ENCODE measurements at places on chromosomes 11 and 22.

DNA sequence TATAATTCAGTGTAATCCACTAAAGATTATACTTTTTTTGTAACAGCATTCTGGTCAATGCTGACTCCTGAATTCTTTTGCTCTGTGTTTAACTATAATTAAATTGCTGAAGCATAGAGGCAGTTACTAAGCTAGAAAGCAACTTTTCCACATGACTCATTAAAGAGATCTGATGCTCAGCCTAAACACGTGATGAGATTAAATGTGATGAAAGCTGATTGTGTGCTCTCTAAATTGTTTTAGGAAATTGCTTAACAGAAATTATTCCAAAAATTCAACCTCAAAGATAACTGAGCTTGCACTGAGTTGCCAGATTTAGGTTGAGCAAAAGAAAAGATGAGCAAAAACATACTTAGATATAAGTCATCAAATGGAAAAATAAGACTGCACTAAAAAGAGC is 1033.6 kb downstream of the FAM181B start:
- no peak for DNase-seq

GRCh38 chr11:10413268-10413667 is 41.8 kb upstream of the AMPD3 start:
- DNase-seq: no peak

GRCh38 chr11:81026032-81026431 is 1585.2 kb upstream of the TENM4 start:
- DNase-seq: no peak

DNA sequence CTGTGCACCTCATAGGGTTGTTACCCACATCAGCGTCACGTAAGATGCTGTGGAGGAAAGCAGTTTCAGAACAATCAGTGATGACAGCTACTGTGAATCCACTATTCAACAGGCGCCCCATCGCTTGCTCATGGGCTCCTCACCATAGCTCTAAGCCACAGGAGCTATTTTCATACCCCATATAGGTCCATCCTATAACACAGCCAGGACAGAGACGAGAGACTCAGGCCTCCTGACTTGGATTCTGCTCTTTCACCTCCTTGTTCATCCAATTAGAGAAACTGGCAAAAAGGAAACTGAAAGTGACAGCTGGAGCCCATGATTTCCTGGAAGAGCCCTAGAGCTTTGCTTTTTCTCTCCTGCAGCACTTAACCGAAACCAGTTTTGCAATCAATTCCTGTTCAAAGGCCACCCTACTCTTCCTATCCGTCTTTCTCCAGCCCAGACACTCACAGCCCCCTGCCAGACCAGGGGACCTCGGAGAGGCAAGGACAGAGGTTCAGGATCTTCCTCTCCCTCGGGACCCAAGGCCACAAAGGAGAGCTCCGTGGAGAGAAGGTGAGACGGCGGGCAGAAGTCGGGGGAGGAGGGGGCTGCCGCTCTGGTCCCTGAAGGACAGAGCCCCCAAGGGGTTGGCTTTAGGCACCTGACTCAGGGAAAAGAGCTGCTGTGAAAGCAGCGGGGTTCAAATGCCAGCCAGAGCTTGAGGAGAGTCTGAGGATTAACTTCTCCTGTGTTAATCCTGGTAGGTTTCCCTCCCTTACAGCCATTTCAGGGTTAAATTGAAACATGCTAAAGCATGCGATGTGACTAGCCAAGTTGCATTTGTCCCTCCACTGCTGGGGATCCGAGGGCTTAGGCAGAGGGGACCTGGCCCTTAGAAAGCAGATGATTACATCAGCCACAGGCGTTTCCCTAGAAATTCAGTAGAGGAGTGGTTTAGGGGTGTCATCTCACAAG is at the start of gene APOL6:
Gene APOL6 (plus strand): TSS at position 381 of the 960 bp plus-strand sequence. CDS start 7,980 bp downstream, outside the sequence.
- DNase-seq: no peak

DNA sequence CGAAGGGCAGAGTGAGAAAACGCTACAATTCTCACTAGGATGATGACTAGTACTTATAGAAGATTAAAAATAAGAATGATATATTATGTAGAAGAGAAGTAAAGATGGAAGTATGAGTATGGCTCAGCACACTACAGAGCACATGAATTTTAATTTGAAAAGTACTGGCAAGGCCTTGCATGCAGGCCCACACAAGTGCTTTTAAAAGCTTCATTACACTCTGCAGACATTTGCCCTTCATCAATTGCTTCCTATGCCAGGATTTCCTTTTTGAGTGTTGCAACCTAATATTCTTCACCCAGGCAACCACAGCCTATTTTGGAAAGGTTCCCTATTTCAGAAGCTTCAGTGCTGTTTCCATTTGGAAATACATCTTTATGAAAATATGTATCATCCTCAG is 81.1 kb downstream of the LARGE2 start:
- no peak for DNase-seq

DNA sequence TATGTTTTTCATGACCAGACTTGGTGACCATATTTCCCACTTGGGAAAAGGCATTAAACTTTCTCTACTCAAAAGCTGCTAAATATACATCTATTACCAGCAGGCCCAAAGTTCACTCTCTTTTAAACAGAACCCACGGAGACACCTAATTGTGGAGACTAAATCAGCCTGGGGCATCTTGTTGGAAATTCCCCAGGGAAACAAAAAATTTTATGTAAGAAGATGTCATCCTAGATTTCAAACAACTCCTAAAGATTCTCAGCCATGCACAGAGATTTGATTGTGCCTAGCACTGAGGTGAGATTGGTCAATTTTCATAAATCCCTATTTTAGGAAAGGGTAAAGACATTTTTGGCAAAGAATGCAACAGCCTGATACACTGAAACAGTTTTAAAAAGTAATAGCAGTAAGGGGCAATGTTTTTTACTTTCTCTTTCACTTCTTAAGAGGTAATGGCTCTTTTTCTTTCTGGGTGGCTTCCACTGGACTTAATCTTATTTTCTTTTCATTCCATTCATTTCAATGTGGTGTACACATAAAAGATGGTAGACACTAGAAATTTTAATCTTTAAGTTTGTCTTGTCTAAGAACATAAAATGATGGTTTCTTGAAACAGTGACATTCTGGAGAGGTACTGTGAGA is 9.6 kb downstream of the OR52N2 start:
- no peak for DNase-seq

DNA sequence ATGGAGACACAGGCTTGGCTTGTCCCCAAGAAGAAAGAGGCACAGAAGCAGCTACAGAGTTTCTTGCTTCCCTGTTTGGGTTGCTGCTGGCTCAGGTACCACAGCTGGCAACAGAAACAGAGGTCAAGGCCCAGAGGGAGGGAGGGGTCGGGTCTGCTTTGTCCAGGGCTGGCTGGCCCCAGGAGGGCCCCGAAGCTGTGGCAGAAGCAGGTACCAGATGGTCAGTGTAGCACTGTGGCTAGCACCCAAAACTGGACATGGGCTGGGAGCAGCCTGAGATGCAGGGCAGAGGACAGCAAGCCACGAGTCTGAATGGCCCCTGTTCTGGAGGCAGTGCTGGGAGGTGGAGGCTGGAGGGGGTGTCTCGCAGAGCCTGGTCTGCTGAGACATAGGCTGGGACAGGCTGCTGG is 52.3 kb upstream of the CCDC188 start:
- no peak for DNase-seq

DNA sequence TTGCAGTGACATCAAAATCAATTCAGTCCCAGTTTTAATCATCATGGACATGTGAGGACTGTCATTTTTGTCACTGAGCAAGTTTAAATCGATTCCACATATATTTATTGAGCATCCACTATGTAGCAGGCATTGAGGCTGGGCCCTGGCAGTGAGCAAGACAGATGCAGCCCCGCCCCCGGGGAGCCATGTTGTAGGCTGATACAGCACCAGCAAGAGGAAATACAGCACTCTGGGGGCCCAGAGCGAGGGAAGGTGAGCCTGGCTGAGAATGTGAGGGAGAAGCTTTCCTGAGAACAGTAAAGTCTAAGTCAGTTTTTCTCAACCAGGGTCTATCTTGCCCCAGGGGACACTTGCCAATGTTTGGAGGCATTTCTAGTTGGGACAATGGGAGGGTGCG is 108.6 kb upstream of the ASPHD2 start:
- no peak for DNase-seq

GRCh38 chr22:16819249-16819648 is 6.0 kb downstream of the XKR3 start:
- DNase-seq: no peak

Data from NCI-H1436 treated with DMSO at 0.1 percent for 48 hours (cell line).